ENCODE measurements at places on chromosomes 5 and 9.

- no peak for DNase-seq
These were observed 461.7 kb downstream of the TLE1 start for GRCh38 chr9:81227507-81228245.

GRCh38 chr9:89543621-89544278 lies 45.8 kb upstream of the SEMA4D start:
- DNase-seq, result no peak

- no peak for DNase-seq
These were observed 43.9 kb downstream of the HRH2 start for GRCh38 chr5:175701797-175702196.

DNA sequence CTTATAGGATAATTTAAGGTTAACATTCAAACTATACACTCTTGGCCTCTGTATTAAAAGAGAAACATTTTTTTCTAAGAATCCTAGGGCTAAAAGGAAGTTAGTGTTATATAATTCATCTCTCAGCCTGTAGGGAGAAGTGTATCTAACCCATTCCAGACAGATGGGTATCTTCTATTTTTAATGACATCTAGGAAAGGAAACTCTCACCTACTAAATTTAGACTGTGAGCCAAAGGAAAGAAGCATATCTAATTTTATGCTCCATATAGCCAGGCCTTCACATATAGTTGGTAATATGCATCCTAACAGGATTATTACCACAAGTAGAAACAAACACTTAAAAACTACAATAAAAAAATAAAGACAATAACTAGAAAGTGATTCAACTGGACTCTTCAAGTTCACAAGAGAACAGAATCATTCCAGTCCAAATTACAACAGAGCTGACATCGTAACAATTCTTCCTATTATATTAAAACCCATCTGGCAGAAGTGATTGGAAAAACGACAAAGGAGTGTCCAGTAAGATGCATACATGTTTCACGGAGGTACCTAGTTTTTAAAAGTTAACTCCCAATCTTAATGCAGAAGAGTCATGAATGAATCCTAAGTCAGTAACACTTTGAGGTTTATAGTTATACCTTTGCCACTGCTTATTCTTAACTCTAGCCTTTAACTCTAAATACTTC lies 39.4 kb downstream of the SCAI start:
- DNase-seq, result no peak

GRCh38 chr5:88688156-88688983 lies 194.6 kb downstream of the MEF2C start:
- no peak for DNase-seq

DNA sequence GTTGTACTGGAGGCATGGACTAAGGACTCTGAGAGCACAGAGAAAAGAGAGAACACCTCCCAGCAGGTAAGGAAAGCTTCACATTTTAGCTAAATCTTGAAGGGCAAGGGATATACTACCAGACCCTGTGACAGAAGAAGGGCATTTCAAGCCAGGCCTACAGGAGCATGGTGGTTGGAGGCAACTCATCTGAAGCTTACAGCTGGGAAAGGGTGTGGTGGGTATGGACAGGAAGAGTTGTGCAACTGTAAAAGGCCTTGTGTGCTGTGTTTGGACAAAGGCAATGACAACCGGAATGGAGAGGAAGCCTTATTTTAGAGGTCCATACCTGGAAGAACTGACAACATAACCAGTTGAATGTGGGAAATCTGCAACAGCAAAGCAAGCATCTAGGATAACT lies 31.2 kb downstream of the NIPSNAP3B start:
- DNase-seq, result no peak

- no peak for DNase-seq
These were observed 11.9 kb downstream of the VAV2 start for GRCh38 chr9:133979921-133980863.

- peak; percentile 0 for DNase-seq
These were observed 116.0 kb upstream of the LRRTM2 start for GRCh38 chr5:138990986-138991590.

DNA sequence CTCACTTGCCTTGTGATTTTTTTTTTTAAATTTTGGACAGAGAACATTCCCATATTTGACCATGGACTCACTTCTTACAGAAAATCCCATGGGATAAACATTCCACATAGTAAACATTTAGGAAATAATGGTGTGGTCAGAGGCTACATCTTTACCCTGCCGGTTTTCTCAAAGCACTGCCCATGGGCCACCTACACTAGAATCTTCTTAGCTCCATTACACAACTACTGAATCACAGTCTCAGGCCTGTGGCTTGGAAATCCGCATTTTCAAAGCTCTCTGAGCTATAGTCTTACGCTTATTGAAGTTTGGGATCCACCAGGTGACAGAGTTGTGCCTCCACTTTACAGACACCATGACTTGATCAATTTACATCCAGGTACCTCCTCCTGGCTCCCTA lies 39.4 kb downstream of the ALG2 start:
- no peak for DNase-seq

DNA sequence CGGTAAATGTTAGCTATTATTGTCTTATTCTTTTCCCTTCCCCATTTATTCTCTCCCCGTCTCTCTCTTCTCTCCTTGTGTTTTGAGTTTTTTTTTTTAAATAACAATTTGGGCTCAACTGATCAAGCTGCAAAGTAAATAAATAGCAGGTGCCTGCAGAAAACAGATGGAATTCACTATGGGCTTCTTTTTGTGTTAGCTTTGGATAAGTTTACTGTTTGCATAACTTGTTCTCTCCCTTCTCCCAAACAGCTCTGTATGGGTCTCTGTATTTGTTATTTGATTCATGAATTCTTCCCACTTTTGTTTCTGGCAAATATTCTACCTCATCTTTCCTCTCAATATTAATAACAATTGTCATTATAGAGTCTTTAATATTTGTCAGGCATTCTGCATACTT lies 111.8 kb upstream of the ASTN2 start:
- no peak for DNase-seq

- no peak for DNase-seq
These were observed 27.4 kb downstream of the QRFP start for GRCh38 chr9:130869250-130869649.

GRCh38 chr9:89922099-89922498 lies 317.3 kb downstream of the GADD45G start:
- DNase-seq, result no peak

DNA sequence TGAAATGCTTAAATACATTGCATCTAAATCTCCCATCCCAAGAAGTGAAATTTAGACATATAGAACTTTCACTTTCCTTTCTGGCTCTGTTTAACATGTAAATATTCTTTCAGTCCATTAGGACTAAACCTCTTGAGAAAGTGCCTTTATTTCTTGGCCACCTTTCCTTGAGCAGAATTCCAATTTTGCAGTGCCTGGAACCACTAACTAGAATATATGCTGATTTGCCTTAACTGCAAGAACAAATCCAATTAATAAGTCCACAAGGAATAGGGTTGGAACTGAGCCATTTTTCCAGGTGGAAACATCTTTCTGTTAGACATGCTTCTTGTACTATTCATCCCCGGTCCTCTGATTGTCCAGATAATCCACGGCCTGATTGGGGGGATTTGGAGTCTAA lies 478.0 kb downstream of the ENC1 start:
- DNase-seq, result no peak

DNA sequence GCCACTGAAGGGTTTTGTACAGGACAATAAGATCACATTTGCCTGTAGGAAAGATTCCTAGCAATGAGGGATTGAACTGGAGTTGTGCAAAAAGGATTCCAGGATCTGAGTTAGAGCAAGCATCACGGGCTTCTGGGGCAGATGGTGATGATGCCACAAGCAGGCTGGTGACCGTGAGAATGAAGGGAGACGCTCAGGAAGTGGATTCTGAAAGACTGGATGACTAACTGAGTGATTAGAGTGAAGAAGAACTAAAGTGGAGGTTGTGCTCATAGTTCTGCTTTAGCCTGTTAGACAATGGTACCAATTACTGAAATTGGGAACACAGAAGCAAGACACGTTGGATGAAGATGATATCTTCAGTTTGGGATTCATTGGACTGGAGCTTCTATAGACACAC lies 168.2 kb downstream of the CD180 start:
- DNase-seq, result no peak

DNA sequence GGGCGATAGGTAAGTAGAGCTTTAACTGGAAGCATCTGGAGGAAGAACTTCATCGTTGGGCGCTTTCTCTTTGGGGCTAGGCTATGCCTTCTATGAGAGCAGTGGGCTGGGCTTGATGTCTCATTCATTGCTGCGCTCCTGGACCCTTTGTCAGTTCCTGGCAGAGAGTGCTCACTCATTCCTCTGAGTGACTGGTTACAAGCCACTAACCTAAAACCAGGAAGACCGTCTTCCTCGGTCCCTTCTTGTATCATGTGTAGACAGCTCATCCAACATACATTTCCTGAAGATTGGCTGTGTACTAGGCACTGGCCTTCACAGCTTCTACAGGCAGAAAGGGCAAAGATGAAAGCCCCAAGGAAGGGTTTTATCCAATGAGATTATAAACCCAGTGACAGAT lies 6.4 kb downstream of the SWI5 start:
- peak; percentile 11 for DNase-seq

All from PC-3 (cell line).